SK-N-SH (cell line): ENCODE measurements at places on chromosomes 6 and 20. TPM values are rescaled to one million over a fixed set of nuclear protein-coding genes. Genes with fewer than 3 reads are reported as not detected.

GRCh38 chr6:158509465-158509864 is 50.4 kb upstream of the TMEM181 start:
- DNase-seq: no peak

Gene EFCAB8
- polyA plus RNA-seq: not detected in 2 replicates

Gene SLC17A9
- polyA plus RNA-seq: not detected in 2 replicates

DNA sequence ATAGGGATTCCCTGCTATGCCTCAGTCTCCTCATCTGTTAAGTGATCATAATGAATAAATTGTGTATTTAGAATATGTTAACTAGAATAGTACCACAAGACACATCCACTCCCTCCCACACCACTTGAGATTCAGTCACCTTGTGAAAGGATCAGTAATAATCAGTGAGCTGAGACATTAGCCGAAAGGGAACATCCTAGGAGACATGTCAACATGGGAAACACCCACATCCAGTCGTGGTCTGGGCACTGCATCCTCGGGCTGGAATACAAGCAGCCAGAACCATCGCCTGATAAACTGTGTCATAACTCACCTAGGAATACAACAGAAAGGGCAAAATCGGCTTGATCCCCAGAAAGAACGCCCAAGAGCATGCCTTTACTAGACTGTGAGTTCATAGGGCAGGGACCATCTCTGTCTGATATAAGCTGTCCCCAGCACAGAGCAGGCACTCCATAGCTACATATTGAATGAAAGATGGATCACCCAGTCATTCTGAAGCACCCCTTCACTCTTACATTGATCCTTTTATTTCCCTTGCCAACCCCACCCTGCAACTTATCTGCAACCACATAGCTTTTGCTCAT is 23.9 kb downstream of the RIPOR2 start:
- DNase-seq: no peak

DNA sequence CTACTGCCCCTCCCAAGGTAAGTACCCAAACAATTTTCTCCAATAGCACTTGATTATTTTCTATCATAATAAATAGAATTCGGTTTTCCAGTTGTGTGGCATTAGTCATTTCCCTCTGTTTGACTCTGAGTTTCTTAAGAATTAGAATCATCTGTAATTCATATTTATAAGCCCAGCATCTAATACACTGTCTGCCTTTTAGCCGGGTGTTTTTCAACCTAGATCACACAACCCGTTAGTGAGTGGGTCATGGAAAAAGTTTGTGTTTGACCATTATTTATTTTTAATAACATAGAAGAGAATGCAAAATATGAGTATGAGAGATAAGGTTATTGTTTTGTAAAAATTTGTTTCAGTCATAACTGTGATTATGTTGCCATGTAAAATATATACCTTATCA is 701.6 kb downstream of the RFPL4B start:
- no peak for DNase-seq

DNA sequence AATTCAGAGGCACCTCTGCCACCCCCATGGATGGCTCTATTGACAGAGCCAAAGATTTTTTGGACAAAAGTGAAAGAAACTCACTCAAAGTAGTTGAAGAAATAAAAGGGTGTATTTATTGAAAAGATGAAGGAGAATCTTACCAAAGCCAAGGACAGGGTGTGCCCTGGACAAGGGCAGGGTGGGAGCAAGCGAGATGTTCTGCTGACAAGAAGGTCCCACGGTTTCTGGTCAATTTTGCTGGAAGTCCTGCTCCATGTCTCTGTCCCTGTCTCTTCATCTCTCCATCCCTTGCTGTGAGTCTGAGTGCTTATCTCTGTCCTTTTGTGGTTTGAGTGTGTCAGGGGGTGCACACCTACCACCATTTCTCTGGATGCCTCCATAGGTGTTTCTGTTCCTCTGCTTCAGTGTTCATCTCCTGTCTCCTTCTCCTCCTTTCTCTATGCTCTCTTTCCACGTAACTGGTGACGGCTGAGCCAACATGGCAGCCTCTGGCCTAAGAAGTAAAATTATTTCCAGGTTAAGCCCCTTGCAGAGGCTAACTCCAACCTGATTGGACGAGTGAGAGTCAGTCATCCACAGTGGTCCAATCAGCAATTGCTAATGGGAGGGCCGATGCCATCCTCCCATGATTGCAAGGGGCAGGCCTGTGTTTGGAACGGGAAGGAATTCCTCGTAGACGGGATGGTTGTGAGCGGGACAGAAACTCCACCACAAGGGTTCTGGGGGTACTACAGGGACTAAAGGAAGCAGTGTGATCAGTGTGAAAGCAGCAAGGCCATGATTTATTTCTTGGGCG is 502.1 kb upstream of the CDH4 start:
- peak; percentile 4 for DNase-seq

DNA sequence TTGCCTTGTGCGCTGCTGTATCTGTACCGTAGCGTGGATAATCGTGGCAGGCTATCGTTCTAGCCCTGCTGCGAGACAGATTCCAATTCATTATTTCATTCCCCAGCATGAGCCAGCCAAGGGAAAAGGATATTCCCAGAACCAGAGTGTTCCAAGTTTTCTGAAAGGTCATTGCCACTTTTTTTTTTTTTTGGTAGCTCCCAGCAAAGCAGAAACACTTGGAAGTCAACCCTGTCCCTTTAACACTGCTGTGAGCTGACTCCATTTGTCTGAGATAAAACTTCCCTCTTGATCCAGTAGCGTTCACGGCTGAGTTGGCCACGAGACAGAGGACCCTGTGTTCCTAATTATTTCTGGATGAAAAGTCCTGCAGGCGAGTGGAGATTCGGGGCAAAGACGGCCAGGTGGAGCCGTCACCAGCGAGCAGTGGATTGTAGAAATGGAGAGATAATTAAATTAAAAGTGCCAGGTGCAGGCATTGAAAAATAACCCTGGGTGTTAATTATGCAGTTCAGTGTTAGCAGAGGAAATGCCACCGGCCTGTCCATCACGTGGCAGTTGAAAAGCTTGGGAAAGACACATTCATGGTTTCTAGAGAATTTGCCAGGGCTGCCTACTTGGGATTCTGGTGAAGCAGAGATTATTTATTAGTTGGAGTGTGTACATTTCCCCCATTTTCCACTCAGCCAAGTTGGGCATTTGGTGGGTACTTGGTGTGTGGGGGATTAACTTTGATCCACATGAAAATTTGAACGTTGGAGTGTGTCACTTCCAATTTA is 164.2 kb downstream of the SLC24A3 start:
- DNase-seq: no peak

Gene MAP7
- polyA plus RNA-seq: 0.76 and 0.97 TPM in 2 replicates

DNA sequence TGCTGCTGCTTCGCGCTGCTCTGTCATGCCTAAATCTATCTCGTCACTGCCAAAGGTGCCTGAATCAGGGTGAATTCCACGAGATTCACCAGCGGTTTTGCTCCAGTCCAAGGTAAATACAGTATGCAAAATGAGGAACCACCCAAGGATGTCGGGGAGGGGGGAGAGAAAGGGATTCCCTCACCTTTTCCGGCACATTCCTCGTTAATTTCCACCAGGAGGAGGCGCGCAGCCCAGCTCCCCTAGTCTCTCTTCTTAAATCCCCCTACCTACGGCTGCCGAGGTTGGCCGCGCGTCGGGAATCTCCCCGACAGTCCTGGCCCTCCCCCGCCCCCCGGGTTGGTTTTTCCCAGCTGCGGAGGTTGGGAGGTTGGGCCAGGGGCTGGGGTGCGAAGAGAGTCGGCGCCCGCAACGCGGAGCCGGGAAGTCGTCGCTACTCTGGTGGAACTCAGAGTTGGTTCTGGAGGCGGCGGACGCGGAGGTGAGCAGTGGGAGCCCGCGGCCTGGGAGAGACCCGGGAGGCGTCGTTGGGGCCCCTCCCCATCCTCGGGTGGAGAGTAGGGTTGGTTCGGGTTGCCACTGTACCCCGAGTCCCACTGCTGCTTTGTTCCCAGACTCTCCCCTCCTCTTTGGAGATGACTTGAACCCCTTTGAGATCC is at the start of gene TPBG:
Gene TPBG, plus strand, starts transcription at position 390 of the 659 bp plus-strand sequence. CDS start 1,145 bp downstream, outside the sequence.
- DNase-seq: peak; percentile 78

Gene TUBB2B
- 161 and 162 TPM in 2 replicates for polyA plus RNA-seq

Gene METTL24
- polyA plus RNA-seq: not detected in 2 replicates

DNA sequence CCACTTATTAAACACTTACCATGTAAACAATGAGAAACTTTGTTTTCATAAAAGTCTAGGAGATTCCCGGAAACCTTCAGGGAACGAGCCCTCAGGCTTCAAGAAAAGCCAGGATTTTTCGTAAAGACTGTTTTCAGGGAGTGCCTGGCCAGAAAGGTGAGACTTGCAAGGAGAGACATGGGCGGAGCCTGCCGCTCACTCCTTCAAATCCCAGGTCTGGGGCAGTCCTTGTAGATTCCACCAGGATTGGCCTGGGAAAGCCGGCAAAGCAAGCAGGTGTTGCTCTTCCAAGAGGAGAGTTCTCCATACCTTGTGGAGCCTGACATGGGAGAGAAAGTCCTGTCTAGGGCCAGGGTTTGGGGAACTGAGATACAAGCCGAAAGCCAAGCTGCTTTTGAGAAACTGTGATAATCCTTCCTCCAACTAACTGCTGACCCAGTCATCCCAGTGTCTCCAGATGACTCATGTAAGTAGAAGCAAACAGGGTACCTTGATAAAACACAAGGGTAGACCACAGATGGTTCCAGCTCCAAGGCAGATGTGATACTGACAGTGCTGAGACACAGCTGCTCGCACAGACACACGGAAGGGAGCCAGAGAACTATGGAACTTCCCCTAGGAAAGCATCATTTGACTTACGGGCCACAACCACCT is 69.4 kb upstream of the NAA20 start:
- DNase-seq: no peak

Gene OLIG3
- polyA plus RNA-seq: not detected in 2 replicates

GRCh38 chr20:13105039-13105438 is 96.3 kb downstream of the SPTLC3 start:
- DNase-seq: no peak

Gene PHACTR1
- polyA plus RNA-seq: 0.10 and 0.12 TPM in 2 replicates

Gene MROH8
- 3.2 and 3.5 TPM in 2 replicates for polyA plus RNA-seq

DNA sequence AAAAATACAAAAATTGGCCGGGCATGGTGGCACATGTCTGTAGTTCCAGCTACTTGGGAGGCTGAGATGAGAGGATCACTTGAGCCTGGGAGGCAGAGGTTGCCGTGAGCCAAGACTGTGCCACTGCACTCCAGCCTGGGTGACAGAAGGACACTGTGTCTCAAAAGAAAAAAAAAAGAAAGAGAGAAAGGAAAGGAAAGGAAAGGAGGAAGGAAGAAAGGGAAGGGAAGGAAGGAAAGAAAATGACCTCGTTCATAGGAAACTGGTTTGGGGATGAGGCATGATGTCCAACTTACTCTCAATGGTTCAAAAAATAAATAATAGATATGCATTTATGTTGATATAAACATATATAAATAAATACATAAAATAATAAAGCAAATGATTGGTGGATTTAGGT is 6.8 kb upstream of the BFSP1 start:
- DNase-seq: no peak

DNA sequence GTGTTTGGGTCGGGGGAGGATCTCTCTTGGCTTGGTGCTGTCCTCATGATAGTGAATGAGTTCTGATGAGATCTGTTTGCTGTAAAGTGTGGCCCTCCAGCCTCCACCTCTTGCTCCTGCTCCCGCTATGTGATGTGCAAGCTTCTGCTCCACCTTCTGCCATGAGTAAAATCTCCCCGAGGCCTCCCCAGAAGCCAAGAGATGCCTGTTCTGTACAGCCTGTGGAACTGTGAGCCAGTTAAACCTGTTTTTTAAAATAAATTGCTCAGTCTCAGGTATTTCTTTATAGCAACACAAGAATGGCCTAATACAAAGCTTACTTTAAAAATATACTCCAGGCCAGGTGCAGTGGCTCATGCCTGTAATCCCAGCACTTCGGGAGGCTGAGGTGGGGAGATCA is 11.3 kb upstream of the CCNC start:
- DNase-seq: no peak

Gene PGC
- polyA plus RNA-seq: not detected in 2 replicates

Gene CFAP61
- 0.26 and 0.62 TPM in 2 replicates for polyA plus RNA-seq

GRCh38 chr6:30364591-30364990 is 19.6 kb downstream of the RPP21 start:
- DNase-seq: no peak

Gene OR11A1
- polyA plus RNA-seq: not detected in 2 replicates

Gene ADGRG6
- 61.5 and 91.8 TPM in 2 replicates for polyA plus RNA-seq

Gene ADAM33
- polyA plus RNA-seq: 4.8 and 5.0 TPM in 2 replicates

Gene BTNL2
- polyA plus RNA-seq: not detected in 2 replicates

DNA sequence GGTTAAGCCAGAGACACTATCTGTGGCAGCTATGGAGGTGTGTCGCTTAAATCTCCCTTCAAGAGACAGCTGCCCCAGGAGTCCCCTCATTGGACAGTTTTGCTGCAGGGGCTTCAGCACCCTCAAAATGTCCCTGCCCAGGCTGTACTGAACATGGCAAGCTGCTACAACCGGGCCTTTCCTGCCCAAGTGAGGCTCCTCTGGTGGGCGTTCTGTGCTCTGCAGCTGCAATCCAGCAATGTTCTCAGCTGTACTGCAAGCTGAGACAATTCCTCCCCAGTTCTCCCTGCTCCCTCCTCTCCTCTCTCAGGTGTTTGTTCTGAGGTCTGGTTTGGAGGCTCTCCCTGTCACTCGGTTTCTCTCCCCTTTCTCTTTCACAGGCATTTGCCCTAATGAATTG is 190.8 kb upstream of the LAMP5 start:
- DNase-seq: peak; percentile 16

DNA sequence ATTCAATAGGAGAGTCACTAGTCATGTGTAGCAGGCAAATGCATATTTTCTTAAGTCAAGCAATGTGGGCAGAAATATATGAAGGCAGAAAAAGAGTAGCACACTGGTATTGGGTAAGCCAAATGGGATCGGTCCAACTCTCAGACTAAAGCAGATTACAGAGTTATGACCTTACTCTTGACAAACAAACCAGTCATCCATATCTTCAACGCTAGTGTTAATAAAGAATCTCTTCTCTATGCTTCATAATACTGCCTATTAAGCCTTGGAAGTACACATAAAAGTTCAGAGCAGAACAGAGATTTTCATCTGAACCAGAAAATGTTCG is 320.2 kb upstream of the JARID2 start:
- DNase-seq: no peak

DNA sequence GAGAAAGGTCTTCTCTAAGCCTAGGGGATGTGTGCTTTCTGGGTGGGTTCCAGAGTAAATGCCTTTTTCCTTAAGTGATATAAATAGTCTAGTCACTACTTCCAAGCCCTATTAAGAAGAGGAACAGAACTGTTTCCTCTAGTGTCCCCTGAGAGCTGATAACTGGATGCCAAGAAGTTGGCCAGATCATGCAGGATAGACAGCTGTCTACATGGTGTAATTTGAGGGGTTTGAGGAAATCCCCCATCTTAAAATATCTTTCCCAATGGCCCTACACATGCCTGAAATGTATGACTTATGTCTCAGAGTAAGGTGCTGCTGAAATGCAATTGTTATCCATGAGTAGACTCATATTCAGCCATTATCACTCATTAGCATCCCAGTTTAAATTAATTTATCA is 20.2 kb upstream of the PIM1 start:
- DNase-seq: no peak

GRCh38 chr6:31737991-31738979 is 1.5 kb upstream of the MSH5 start:
- no peak for DNase-seq

DNA sequence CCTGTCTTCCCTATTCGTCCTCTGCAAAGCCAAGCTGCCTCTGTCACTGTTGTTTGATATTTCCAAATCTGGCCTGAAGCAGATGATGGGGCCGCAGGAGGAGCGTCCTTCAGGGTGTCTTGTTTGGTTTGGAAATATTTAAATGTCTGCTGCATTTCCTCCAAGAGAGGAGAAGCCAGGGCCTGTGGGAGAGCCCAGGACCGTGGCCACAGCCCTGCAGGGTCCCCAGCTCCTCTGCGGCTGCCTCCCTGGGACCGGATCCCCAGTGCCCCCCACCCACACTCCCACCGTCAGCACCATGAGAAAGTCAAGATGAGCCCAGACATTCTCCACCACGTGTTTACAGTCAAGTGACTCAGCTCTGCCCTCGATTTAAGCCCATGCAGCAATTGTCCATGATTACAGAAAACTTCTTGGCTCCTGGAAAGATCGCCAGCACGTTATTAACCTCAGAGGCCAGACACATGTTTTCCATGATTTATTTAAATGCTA is 18.2 kb downstream of the FOXF2 start:
- DNase-seq: no peak
